ENCODE measurements at places on chromosomes 6 and 20.

- DNase-seq = no peak
Observed at GRCh38 chr6:78526432-78526831, 340.9 kb upstream of the IRAK1BP1 start.

GRCh38 chr6:131226459-131227157 is 91.3 kb downstream of the AKAP7 start:
- no peak for DNase-seq

DNA sequence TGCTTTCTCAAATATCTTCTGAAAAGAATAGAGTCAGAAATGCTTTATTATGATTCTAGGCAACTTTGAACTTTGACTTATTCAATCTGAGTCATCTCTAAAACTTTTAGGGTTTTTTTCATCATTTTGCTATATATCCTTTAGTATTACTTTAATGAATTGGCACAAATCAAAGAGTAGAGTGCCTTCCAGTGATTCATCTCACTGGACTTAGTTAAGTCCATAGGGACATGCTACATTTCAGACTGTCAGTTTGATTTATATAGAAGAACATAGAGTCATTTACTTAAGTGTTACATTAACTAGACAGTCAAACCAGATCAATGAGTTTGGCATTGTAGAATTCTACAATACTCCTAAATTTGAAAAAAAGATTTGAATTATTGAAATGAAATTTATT is 1235.7 kb upstream of the MAP3K7 start:
- DNase-seq = no peak

DNA sequence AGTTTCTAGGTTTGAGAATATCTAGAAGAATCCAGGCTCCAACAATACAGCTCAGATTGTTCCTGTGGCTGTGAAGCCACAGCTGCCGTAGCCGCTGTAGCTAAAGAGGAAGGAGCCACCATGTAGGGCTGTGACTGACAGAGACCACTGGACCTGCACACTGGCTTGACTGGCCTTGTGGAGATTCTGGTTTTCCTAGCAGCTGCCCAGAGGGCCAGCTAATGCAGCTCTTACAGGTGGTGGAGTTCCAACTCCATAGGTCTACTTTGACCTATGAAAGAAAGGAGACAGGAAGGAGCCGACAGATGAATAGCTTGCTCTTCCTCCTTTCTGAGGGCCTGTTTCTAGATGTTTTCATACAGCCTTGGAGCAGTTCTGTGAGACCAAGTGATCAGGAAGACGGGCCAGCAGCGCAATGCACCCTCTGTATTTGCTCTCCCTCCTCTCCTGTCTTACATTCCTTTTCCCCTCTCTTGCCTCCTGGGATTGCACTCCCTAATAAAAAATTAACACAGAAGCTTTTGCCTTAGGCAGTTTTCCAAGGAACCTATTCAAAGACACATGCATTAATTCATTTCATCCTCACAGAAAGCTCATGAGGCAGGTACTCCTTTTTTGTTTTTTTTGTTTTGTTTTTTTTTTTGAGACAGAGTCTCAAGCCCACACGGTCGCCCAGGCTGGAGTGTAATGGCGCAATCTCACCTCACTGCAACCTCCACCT is 51.8 kb upstream of the MYB start:
- DNase-seq = no peak

DNA sequence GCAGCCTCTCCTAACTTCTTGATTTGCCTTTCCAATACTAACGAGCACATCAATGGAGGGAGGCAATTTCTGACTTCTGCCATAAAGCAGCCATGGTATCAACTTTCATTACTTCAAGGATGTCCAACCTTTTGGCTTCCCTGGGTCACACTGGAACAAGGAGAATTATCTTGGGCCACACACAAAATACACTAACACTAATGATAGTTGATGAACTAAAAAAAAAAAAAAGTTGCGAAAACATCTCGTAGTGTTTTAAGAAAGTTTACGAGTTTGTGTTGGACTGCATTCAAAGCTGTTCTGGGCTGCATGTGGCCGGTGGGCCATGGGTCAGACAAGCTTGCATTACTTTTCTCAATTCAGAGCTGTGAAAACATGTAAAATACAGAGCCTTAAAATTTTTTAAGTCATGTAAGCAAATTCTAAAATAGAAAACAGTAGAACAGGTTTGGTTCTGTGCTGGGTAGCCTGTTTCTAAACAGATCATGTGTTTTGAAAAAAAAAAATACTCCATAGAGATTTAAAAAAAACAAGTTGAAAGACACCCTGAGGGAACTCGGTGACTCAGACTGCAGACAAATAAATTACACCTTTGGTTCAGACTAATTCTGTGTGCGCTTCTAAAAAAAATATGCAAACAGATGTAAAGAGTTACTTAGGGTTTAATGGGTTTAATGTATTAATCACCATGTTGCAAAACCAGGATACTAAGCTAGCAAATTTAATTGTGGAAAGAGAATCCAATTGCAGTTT is 43.6 kb upstream of the SLC22A23 start:
- DNase-seq = no peak

DNA sequence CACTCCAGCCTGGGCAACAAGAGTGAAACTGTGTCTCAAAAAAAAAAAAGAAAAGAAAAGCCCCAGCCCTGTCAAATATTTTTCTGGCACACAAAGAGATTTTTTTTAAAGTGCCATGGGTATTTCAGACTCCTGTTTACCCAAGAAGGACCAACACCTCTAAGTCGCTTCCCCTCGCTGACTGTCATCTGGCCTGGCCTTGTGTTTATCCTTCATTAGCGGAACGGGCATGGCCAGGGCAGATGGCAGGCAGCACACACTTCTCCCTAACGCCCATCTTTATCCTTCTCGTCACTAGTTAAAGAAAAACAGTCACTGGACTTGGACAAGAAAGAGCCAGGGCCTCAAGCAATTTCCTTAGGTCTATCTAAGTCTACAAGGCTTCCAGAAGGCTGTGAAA is 7.3 kb upstream of the CBFA2T2 start:
- no peak for DNase-seq

DNA sequence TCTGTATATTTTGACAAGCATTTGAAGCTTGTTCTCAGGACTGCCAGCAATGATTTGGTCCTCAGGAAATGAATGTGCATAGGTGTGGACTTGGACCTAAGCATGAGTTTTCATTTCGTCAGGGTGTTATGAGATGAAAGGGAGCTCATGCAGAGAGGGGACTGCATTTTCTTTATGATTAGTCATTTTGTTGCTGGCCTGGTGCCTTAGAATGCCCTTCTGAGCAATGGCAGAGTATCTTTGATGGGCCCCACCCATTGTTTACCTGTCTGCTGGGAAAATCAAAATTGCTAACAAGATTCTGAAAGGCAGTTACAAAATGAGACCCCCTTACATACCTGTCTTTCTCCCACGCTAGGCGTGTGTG is 51.5 kb upstream of the MTHFD1L start:
- no peak for DNase-seq

- DNase-seq = peak; percentile 78
Observed at GRCh38 chr6:30781395-30781742, 37.0 kb upstream of the IER3 start.

DNA sequence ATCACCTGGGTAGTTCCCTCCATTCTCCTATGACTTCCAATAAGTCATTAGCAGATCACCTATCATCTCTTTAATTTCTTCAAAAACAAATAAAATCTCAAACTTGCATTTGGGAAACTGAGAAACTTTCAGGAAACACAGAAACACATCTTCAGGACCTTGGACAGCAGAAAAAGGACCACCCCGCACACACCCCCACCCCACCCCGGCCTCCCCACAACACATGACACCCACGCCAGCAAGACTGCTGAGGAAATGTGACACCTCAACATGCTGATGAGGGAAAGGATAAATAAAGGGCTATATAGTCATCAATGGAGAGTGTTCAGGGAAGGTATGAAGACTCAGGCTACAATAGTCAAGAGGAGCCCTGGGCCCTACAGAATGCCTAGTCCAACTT is 15.6 kb upstream of the TRIM39 start:
- DNase-seq = no peak

- peak; percentile 64 for DNase-seq
Observed at GRCh38 chr20:21719592-21720214, 14.2 kb downstream of the PAX1 start.

- DNase-seq = no peak
Observed at GRCh38 chr20:8151372-8151771, 19.3 kb downstream of the PLCB1 start.

DNA sequence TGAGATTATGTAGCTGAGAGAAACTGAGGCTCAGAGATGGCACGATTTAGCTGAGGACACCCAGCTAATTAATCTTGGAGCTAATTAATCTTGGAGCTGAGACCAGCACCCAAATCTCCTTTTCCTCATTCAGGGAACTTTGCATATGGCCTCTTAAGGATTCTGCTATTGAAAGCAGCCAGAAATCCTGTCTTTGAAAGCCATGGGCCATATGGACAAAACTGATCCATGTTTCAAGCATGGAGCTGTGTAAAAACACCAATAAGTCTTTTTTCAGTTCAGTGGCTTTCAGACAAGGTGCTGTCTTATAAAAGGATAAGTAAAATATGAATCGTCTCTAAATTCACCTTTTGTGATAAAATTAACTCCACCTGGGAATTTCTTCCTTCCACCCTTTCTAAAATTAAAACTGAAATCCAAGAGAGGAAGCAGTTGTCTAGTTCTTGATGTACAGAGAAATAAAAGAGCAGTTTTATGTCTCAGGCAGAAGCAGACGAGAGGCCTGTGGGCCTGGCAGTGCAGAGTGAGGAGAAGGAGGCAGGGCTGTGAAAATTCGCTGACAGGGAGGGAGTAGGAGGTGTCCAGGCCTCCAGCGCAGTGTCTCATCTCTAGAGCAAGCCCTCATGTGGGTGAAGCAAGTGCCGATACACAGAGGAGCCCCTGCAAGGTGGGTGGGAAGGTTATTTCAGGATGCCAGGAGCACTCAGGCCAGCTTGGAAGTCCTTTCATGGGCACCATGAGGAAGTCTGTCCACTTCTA is 266.9 kb downstream of the UST start:
- DNase-seq = no peak

DNA sequence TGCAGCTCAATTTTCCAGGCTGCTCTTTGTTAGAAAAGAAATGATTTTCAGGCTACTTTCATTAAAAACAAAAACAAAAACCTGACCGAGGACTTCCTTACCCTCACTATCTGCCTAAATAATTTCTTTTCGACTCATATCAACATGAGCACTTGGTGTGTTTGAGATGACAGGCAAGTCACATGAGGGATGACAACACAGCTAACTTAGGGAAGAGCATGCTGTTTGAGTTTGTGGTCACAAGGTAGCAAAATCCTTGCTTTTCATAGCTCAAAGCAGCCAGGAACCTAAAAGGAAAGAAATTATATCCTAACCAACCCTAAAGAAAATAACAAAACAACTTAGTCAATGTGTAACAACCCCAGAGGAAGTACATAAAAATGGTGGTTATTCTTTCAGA is 459.5 kb downstream of the KIF16B start:
- DNase-seq = no peak

GRCh38 chr6:84392261-84392660 is 164.8 kb upstream of the CEP162 start:
- DNase-seq = no peak

DNA sequence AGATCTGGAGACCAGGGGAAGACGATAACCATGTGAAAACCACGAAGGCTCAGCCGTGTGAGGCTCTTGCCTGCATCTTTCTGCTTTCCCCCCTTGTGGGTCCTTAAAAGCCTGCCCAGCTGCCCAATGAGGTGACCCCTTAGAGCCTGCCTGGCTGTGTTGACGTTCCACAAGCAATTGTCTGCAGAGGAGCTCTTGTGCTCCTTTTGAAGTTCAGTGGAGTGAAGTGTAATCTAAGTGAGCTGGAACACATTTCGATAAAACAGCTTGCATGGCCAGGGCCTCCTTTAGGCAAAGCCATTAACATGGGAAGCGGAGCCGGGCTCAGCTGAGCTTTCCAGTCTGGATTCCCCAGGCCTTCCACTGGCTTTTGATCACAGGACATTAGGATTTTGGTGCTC is 27.3 kb upstream of the TCP11 start:
- DNase-seq = no peak

GRCh38 chr6:52102405-52102804 is 15.0 kb upstream of the PKHD1 start:
- DNase-seq = no peak

- DNase-seq = no peak
Observed at GRCh38 chr20:52867305-52867704, 104.9 kb upstream of the TSHZ2 start.

GRCh38 chr6:156167625-156168071 is 609.5 kb upstream of the ARID1B start:
- no peak for DNase-seq

DNA sequence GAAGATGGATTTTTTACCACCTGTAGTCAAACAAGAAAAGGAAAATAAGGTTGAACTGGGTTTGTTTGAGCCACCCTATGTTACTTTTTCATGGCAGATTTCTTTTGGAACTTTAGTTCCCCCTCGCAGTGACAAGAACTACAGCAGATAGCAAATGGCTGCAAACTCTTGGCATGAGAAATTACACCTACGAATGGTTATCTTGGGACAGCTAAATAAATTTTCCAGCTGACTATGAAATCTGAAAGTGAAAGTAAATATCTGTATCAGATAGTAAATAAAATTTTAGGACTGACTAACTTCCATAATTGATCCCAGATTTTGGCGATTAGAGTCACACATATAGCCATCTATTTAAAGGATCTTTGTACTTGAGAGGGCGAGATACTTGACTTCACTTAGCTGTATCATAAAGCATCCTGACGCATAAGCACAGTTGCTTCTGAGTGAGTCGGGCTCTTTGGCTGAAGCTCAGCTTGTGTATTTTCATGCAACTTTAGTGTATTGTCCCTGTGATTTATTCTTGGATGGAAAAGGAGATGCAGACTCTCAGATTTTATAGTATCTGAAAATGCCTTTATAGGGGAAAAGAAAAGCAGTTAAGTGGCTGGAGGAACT is 125.3 kb upstream of the B3GAT2 start:
- no peak for DNase-seq

- DNase-seq = no peak
Observed at GRCh38 chr6:163585932-163586437, 171.5 kb downstream of the QKI start.

DNA sequence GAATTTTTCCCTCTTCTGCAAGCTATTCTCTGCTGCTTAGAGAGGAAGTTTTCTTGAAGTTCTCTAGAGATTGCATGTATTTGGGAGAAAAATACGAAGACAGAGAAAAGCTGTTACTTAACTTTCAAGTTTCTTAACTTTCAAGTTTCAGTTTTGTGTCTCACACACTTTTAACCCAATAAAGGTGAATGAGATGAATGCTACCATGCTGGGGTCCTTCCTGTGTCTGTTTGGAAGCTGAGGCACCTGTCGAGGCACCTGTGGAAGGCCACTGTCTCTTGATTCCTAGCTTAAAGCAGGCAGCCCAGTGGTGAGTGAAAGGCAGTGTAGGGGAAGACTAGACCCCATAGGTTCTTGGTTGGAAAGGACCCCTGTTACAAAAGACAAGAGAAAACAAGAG is 372.8 kb upstream of the JARID2 start:
- DNase-seq = no peak

DNA sequence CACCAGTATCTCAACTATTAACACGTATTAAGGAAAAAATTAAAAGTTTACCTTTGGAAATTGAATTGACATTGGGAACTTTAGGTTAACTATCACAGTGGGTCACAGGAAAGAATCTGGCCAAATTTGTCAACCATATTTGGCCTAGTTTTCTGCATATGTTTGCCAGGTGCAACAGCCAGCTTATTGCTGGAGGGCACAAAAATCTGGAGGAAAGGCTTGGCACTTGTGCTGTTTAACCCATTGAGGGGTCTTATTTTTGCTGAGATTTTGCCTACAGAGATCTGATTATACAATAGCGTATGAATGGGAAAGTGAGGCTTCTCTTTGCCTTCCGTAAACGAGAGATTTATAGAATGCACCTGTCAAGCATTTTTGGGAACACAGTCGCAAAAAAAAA is 190.4 kb downstream of the PRL start:
- DNase-seq = peak; percentile 83

Data from NCI-H446 (cell line).